Stimulated activated CD8-positive, alpha-beta memory T cell treated with anti-CD3 and anti-CD28 coated beads, Interleukin-15, amount 100 ng/mL, for 4 hours (primary cell): ENCODE measurements at places on chromosomes 6 and 20.
A peak's percentile ranks its signal among the peaks of the same experiment; 100 is the strongest.

DNA sequence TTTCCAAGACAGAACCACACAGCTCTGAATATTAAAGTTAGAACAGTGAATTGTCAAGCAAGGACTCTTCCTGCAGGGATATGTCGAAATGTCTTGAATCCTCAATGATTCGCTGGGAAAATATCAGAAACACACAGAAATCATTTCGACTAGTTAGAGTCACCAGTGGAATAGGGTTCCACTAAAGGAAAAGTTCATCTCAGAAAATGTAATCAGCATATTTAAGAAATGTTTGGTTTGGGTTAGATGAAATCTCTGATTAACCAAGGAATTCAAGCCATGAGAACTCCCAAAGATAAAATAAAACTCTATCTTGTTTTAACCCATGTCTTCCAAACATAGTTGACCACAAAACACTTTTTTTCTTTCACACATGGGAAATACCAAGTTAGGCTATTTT, 621.0 kb upstream of the NRSN1 start:
- no peak for DNase-seq

- DNase-seq = peak; percentile 53
Observed at GRCh38 chr6:34235307-34236130, 1.2 kb upstream of the HMGA1 start.

DNA sequence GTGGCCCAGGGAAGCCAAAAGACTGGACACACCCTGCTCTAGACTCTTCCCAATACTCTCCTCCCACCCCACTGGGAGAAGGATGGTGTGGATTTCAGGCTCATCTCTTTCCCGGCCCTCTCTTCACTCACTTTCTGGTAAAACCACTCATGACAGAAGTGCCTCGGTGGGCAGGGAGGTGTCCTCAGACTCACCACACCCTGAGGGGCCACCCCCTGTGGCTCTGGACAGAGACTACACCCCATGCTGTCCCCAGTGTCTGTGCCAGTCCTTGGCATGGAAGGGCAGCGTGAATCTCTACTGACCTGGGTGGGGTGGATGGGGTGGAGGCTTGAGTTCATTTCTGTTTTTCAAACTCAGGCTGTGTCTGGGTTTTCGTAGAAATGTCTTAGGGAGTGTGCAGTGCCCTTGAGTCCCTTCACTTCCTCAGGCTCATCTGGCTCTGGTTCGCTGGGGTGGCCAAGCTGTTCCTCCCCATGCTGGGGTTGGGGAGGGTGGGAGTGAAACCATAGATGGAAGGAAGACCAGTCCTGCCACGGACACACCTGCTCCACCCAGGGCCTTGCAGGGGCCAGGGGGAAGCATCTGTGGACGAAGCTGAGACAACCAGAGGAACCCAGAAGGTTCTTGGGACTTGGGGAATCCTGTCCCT, 59.1 kb downstream of the EZR start:
- no peak for DNase-seq

DNA sequence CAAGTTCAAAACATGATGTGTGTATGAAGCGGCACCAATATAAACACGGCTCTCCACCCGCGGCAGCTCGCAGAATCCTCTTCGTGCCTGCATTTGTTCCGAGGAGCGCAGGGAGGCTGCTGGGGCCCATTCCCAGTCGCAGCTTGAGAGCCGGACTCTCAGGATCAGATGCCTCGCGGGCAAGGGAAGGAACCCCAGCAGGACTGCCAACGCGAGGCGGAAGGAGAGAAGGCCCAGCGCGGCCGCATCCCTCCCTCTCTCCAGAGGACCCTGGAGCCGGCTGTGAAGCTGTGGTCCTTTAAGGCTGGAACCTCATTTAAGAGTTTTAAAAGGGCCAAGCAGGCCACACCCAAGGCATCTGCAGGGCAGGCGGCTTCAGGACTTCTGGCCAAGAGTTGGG, 44.2 kb upstream of the ZBP1 start:
- no peak for DNase-seq

- DNase-seq = no peak
Observed at GRCh38 chr6:160544802-160545201, 119.3 kb downstream of the LPA start.

DNA sequence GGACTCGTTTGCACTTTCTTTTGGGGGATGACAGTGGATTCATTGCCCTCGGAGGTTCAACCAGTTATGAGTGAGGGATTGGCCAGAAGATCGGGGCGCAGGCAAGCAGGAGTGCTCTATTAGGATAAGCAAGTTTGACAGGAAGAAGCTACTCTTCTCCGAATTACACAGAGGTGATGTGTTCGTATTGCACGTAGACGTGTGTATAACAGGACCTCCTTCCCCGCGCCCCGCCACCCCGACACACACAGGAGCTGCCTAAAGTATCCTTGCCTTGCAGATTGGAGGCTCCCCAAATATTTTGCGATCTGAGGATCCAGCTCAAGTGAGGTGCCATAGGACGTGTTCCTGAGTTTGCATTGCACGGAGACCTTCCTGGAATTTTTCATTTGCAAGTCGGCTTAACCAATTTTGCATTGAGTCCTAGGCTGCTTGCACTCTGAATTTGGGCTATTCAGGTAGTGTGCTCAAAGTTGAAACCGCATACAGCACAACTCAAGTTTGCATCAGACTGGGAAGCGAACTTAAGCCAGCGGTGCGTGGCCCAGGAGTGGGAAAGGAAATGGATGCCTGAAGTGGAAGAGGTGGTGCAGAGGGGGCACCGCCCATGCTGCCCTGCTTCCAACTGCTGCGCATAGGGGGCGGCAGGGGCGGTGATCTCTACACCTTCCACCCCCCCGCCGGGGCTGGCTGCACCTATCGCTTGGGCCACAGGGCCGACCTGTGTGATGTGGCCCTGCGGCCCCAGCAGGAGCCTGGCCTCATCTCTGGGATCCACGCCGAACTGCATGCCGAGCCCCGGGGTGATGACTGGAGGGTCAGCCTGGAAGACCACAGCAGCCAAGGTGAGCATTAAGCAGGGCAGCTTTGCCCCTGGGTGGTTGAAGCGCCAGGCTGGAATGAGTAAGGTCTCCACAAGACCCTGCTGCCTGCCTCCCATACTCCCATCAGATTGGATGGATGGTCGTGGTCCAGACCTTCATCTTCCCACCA, 770 bp downstream of the TCF19 start:
- no peak for DNase-seq

DNA sequence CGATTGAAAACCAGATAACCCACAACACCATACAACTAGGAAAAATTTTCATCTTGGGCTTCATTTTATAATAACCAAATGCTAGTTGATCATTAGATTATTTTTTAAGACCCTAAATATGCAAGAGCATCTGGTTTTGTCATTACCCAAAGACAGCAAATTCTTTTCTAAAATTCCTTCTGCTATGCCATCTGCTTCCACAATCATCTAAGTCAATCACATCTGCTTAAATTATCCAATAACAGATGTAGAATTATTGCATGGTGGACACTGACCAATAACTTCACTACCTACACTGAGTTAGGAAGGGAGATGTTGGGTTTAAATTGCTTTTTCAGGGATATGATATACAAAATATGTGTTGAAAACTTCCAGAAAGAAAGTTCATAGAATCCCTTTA, 41.9 kb downstream of the PKHD1 start:
- no peak for DNase-seq

- no peak for DNase-seq
Observed at GRCh38 chr6:137024237-137024990, 20.4 kb downstream of the IL20RA start.

GRCh38 chr6:26053992-26054780, 33.0 kb upstream of the HFE start:
- no peak for DNase-seq

DNA sequence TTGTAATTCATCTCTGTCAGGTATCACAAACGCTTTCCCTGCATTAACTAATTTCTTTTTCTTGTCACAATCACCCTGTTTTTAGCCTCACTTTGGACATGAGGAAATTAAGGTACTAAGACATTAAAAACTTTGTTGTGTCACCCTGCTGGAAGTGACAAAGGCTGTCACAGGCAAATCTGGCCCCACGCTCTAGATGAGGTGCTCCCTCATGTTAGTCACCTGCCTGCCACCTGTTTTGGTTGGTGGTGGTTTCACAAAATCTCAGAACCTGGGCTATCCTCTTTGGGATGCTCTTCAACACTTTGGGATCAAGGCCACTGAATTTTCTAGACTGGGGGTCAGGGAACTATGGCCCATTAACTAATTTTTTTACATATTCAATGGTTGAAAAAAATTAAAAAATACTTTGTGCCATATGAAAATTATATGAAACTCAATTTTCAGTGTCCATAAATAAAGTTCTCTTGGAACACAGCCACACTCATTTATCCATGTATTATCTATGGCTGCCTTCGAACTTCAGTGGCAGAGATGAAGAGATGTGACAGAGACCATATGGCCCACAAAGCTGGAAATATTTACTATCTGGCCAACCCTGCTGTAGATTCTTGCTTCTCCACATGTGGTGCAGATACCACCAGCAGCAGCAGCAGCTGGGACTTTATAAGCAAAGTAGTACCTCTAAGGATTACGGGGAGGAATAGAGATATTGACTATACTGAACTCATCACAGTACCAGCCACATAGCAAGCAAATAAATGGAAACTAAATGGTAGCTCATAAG, 16.1 kb upstream of the TNFAIP3 start:
- DNase-seq = no peak

DNA sequence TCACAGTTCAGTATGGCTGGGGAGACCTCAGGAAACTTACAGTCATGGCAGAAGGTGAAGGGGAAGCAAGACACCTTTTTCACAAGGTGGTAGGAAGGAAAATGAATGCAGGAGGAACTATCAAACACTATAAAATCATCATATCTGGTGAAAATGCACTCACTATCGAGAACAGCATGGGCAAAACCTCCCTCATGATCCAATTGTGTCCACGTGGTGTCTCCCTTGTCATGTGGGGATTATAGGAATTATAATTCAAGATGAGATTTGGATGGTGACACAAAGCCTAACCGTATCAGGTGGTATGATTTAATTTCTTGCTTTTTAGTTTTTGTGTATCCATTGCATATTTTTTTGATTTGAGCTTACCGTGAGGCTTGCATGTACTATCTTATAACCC, 133.2 kb upstream of the SYNCRIP start:
- no peak for DNase-seq

GRCh38 chr6:111993342-111993741, 60.6 kb upstream of the CCN6 start:
- DNase-seq = no peak

DNA sequence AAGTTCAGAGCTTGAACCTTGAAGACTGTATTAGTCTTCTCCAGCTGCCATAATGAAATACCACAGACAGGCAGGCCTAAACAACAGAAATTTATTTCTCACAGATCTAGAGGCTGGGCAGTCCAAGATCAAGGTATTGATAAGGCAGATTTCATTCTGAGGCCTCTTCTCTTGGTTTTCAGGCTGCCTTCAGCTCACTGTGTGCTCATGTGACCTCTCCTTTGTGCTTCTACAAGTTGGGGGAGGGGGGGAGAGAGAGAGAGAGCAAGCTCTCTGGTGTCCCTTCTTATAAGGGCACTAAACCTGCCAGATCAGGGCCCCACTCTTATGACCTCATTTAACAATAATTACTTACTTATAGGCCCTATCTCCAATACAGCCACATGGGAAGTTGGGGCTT, 102.6 kb upstream of the RSPO3 start:
- no peak for DNase-seq

DNA sequence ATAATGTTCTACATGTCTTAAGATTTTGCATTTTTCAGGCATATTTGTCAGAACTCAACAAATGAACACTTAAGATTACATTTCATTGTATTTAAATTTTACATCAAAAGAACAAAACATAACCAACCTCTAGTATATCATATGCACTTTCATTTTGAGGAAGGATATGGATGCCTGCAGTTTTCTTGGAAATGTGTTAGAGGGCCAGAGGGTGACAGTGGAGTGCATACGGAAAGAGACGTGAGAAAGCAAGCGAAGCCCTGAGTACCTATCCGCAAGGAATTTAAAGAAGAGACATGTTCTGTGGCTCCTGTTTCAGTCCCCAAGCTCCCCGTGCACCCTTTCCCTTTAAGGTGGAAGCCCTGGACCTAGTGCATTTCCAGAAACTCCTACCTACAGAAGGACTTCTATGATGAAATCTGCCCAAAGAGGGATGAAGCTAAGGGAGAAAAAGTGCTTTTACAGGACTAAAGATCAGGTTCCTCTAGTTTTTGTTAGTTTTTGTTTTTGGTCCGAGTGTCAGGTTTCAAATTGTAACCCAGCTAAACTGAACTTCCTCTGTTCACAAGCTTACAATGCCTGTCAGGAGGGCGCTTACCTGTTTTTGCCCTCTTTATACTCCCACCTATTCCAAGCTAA, 38.8 kb downstream of the EZR start:
- DNase-seq = no peak

GRCh38 chr6:27758491-27758890, 153.7 kb downstream of the OR2B2 start:
- DNase-seq = no peak
